ENCODE measurements at places on chromosomes 7 and 10. TPM values are rescaled to one million over a fixed set of nuclear protein-coding genes. Genes with fewer than 3 reads are reported as not detected.

DNA sequence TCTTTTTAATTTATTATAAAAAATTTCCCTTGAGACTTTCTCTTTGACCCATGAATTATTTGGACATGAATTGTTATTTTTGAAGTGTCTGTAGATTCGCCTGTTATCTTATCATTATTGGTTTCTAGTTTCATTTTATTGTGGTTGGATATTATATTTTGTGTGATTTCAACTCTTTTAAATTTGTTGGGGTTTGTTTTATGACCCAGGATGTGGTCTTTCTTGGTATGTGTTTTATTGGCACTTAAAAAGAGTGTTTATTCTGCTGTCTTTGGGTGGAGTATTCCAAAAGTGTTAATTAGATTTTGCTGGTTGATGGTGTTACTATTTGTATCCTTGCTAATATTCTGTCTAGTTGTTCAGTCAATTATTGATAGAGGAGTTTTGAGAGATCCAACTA is 50.5 kb upstream of the GPR141 start:
- DNase-seq: no peak

DNA sequence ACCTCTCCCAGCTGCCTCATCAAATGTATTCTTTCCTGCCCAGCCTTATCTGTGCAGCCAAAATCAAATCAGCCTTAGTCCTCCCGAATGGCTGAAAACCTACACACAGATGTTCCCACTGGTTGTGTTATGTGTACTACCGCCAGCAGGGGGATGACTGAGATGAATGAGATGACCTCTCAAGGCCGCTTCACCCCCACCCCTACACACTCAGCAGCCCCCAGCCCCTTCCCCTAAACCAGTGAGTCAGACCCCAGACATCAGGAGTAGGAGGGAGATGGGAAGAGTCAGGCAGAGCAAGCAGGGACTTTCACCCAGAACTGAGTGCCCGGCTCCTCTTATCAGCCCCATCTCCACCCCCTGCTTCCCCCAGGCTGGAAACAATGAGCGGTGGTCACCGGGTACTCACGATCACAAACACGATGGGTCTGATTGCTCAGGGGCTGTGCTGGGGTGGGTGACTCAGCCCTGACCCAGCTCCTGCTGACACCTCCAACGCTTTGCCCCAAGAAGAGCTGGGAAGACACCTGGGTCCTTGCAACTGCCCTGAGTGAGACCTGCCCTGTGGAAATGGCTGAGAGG is 6.5 kb upstream of the C10orf105 start:
- peak; percentile 47 for DNase-seq

DNA sequence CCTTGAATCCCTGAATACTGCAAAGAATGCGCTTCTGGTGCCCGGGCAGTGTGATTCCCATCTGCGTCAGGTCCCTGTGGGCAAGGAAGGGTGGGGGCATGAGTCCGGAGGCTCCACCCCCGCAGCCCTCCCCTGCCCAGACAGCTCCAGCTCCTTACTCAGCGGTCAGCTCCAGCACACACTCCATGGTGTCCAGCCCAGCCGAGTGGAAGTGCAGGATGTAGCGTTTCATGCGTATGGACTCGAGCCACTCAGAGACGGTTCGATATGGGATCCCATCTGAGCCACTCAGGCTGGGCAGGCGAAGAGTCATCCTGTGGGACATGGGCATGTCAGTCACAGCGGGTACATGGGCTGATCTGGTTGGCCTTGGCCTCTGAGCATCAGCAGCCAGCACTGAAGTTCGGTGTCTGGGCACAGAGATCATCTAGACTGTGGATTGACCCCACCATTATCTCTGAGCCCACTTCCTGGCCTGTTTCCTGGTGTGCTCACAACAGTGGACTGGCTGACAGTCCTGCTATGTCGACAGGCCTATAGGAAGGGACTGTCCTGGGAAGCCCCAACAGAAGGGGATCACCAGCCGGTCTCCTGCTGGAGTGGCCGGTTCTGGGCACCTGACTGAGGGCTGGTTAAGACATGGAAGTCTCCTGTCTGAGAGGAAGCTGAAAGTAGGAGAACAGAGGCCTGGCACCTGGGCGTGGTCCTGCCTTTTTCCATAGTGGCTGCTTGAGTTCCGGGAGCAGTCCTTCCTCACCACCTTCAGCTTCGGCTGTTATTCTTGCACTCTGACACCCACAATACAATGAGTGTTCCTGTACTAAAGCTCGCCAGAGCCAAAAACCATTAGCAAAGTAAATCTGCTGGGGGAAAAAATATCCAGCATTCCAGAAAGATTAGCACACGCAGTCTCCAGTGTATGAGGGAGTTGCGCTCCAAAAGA is 10.6 kb downstream of the ZYX start:
- peak; percentile 78 for DNase-seq

DNA sequence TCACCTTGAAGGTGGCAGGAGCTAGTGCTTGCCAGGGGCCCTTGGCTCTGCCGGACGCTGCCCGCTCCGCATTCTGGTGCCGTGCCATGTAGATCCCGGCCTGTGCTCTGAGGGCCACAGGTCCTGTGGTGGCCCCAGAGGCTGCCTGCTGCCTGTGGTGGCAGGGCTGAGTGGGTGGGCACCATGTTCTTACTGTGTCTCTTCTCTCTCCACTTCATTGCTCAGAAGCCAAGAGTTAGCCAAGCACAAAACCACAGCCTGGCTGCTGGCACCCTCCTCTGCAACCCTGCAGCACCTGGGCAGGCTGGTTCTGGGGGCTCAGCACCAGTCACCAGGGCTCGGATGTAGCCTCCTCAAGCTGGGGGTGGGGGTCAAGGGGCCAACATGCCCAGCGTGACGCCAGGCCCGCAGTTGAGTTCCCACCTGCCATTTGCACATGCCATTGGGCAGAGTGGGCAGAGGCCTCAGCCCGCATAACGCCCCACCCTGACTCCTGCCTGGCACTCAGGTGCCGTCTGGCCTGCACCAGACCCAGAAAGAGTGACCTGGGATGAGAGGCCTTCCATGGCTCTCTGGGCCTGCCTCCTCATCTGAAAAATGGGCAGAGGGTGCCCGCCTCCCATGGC is 16.3 kb downstream of the ZMIZ1 start:
- no peak for DNase-seq

DNA sequence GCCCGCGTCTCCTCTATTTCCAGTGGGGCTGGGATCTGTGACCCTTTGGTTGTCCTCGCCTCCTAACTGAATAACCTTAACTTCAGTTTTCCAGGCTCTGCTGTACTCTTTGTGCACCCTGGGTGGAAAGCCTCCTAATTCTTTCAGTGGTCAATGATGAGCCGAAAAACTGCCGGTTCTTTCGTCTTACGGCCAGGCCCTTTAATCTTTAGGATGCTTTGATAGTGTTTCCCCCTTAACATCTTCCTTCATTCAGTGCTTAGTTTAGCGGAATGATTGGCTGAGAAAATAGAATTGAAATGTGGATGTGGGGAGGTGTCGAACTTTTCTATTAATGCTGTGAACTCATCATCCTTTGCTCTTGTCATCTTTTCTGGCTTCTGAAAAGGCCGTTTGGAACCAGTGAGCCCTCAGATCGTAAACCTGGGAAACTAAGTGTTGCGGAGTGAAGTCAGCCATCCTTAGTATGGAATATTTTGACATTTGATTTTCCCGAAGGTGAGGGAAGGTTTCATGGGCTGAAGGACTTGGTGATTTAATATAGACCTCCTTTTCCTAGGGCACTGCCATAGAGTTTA is 847 bp downstream of the GARS1 start:
- no peak for DNase-seq

DNA sequence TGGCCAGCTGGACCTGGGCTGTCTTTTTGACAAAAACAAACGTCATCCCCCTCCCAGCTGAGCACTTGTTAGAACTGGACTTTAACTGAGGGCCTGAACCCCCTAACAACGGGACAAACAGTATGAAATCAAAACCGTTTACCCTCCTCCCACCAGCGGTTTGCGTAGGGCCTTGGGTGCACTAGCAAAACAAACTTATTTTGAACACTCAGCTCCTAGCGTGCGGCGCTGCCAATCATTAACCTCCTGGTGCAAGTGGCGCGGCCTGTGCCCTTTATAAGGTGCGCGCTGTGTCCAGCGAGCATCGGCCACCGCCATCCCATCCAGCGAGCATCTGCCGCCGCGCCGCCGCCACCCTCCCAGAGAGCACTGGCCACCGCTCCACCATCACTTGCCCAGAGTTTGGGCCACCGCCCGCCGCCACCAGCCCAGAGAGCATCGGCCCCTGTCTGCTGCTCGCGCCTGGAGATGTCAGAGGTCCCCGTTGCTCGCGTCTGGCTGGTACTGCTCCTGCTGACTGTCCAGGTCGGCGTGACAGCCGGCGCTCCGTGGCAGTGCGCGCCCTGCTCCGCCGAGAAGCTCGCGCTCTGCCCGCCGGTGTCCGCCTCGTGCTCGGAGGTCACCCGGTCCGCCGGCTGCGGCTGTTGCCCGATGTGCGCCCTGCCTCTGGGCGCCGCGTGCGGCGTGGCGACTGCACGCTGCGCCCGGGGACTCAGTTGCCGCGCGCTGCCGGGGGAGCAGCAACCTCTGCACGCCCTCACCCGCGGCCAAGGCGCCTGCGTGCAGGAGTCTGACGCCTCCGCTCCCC is at the start of gene IGFBP1:
Gene IGFBP1, plus strand, starts transcription at position 304 of the 808 bp plus-strand sequence. Its CDS starts 165 bp downstream, at position 469.
- DNase-seq: peak; percentile 95

- DNase-seq: no peak
Observed at GRCh38 chr10:78963074-78964034, 105.4 kb upstream of the ZMIZ1 start.

Gene NRAP
- total RNA-seq: 1.9 TPM

Gene MPP7
- total RNA-seq: 1.9 TPM

Gene DPCD
- 4.3 TPM for total RNA-seq

Gene TRIM74
- 0.68 TPM for total RNA-seq

Gene INHBA
- total RNA-seq: 7.5 TPM
